Stimulated activated CD4-positive, alpha-beta T cell treated with anti-CD3 and anti-CD28 coated beads, Interleukin-12 subunit alpha, Interleukin-12 subunit beta, amount 100 ng/mL, for 4 hours (primary cell): ENCODE measurements at places on chromosomes 1 and 21.

- DNase-seq, result no peak
Observed at GRCh38 chr1:98949621-98950020, 55.0 kb downstream of the PLPPR5 start.

DNA sequence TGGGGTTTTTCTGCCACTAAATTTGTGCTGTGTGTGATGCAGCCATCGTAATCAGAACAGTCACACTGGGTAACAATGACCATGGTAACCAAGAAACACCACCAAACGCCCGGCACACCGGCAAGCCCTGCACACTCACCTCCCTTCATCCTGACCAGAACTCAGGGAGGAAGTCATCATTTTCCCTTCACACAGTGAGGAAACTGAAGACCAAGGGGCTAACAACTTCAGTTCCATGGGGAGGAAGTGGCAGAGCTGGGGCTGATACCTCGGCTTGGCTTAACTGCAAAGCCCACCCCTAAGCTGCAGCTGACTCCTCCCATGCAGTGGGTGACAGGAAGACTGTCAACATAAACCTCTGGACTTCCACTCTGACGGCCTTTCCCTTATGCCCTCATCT, 69.3 kb upstream of the BCAR3 start:
- DNase-seq, result no peak

DNA sequence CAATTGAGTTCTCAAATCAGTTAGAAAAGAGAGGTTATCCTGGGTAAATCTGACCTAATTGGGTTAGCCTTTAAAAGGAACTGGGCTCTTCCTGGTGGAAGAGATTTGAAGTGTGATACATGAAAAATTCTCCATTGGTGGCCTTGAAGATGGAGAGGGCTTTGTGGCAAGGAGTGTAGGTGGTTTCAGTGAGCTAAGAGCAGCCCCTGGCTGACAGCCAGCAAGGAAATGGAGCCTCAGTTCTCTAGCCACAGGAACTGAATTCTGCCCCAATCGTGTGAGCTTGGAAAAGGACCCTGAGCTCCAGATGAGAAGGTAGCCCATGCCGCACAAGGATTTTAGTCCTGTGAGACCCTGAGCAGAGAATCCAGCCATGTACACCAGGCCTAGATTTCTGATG, 12.7 kb upstream of the HYI start:
- no peak for DNase-seq

DNA sequence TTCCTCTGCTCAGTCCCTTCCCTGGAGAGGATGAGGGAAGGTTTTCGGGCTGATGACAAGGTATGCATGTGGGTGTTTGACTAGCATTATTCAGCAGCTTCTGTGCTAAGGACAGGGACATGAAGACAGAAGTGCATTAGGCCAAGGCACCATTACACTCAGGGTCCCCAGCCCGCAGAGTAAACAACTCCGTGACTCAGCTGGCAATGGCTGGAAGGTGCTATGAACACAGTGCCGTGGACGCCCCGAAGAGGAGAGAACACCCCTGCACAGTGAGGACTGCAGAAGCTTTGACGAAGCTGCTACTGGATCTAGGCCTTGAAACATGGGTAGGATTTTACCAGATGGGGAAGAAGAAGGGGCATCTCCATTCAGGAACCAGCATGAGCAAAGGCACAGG, 13.7 kb upstream of the EPS8L3 start:
- no peak for DNase-seq

- no peak for DNase-seq
Observed at GRCh38 chr21:25871566-25871965, 136.8 kb downstream of the GABPA start.

DNA sequence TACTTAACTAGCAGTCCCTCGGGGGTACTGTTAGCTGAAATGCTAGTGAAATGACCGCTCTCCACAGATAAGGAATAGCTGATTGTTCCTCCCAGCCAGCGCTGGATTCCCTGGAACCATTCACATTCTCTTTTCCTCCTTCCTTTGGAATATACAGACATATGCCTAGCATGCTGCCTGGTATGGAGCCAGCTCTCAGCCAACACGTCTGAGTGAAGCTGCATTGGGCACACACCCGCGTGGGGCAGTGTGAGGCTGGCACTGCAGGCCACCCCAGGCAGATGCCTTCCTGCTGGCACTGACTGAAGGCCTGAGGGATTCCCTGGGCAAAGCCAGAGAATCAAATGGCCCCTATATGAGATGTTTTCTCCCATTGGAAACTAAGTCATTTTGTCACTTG, 66.7 kb downstream of the TLR5 start:
- no peak for DNase-seq

- DNase-seq, result no peak
Observed at GRCh38 chr1:193588311-193589082, 402.1 kb upstream of the B3GALT2 start.

GRCh38 chr1:70554341-70554740, 143.3 kb downstream of the CTH start:
- no peak for DNase-seq

- no peak for DNase-seq
Observed at GRCh38 chr1:240111558-240111957, 19.9 kb downstream of the FMN2 start.

DNA sequence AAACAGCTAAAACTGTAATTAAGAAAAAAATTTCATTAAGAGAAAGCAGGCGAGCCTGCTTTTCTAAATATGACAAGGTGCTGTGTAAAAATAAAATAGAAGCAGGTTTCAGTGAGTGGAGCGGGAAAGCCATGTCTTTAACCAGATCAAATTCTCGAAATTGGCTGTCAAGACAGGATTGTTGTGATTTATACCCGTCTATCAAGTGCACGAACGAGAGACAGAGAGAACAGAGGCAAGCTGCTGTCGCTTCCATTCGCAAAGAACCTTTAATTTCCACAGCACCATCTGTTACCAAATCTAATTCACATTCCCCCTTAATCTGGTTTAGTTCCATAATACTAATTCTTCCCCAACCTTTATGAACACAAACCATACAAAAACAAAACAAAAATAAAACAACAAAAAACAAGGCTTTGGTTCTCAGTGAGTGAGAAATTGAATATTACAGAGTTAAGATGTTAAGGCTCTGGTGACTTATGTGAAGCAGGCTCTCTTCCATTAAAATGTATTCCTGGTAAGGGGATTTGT, 35.0 kb downstream of the ESRRG start:
- DNase-seq, result no peak

- DNase-seq, result no peak
Observed at GRCh38 chr1:200040481-200041138, 13.1 kb downstream of the NR5A2 start.

DNA sequence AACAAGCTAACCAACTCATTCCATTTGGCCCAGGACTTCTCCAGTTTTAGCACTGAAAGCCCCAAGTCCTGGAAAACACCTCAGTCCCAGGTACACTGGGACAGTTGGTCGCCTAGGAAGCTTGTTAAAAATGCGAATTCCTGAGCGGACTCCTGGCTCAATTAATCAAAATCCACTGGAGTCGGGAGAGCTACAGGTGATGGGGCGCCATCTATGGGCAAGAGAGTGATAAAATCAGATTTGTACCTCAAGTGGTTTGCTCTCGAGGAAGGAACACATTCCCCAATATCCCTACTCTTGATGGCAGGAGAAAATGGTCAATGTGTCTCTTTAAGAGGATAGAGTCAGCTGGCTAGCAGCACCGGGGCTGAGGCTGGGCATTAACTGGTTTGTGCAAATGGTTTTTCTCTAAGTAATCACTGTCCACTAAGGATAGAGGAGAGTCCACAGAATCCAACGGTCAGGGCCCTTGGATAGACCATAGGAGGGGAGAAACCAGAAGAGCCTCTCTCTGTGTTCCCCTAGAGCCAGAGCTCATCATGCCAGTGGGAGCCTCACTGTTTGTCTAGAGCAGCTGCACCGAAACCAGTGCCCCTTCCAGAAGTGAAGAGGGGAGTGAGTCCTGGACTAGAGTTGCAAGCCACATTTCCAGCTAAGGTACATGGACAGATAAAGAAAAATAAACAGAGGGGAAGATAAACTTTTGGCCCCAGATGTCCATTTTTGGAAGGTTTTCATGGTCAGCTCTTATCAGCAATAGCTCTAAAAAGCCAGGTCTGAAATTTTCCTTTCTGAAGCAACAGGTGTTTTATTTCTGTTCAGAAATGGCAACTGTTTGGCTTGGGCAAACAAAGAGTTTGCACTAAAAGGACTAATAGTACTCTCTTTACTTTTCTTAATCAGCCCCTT, 148.5 kb downstream of the TENT5C start:
- peak; percentile 29 for DNase-seq
